ENCODE measurements at places on chromosomes 5 and 9.

DNA sequence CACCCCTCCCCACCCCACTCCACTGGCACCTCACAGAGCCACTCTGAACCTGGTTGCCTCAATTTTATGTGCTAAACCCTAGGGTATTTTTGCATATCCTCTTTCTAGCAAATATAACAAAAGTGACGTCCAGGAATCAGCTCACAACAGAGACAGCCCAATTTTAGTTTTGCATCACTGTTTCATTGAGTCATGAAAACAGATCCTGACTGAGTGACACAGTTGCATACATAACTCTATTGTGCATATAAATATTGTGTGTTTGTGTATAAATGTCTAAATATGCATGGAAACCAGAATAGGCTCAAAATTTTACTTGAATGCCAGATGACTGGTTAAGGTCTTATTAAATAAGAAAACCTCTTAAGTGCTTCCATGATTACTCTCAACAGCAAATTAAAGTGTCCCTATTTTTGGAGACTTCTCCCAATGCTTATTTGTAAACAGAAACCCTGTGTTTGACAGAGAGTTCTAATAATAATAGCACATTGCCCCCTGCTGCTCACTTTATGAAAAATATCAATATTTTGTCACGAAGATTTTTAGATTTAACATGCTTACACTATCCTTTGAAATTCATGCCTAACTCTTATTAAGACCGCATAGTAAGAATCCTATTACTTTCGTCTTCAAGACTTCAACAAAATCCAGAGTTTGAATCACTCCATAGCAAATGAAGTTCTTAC is 75.5 kb upstream of the PRRC1 start:
- no peak for DNase-seq

GRCh38 chr9:113543296-113543981 is 79.9 kb downstream of the RGS3 start:
- no peak for DNase-seq

- DNase-seq, result no peak
These were observed 1826.2 kb upstream of the CDH6 start for GRCh38 chr5:29367176-29367833.

DNA sequence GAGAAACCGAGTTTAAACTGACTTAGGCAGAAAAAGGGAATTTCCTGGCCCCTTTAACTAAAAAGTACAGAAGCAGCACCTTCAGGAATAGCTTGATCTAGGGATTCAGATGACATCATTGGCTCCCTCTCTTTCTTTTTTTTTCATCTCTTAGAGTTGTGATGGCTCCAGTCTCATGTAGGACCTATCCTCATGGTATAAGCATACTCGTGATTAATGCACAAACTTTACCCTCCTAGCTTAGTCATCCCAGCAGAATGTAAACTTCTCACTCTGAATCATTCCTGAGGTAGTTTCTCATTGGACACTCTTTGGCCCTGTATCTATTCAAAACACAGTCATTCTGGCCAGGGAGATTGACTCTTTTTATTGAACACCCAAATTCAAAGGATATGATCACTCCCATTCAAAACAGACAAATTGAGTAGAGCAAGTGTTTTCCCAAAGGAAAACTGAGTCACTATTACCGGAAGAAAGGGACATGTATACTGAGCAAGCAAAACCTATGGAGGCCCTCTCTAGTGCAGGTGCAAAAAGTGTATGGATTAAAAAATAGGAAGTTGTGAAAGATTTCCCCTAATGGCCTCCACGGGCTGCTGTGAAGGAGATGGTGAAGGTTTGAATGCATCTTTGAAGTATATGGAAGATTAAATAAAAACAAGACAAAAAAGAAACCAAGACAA is 27.6 kb upstream of the SMIM23 start:
- DNase-seq, result no peak

DNA sequence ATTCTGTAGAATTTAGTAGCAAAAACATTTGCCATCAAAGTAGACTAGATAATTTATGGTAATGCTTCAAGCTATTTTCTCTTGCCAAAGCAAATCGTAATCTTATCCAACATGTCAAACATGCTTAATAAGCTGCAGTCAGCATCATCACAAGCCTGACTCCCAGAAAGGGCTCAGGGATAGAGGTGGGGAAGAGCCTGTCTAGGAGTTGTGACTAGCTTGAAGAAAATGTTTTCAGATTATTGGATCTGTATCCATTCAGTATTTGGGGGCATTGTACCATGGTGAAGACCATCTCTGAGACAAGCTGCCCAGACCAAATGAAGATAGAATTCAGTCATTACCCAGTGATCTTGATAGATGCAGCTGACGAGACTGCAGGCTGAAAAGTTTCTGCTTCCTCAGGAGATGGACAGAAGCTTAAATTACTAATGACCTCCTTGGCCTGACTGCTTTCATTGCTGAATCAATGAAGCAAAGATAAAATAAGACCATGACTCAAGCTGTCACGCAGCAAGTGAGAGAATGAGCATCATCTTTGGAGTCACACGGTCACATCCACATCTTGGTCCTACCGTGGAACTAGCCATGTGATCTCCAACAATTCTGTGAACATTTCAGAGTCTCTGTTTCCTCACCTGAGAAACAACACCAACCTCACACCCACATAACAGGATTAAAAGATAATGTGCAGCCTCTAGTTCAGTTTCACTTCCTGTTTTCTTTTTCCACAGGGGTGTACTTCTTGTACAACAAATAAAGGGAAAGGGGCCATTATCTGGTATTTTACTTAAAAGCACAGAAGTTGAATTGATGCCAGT is 9.4 kb downstream of the ERAP2 start:
- DNase-seq, result peak; percentile 64

GRCh38 chr5:143059355-143059754 is 289.2 kb downstream of the ARHGAP26 start:
- no peak for DNase-seq

DNA sequence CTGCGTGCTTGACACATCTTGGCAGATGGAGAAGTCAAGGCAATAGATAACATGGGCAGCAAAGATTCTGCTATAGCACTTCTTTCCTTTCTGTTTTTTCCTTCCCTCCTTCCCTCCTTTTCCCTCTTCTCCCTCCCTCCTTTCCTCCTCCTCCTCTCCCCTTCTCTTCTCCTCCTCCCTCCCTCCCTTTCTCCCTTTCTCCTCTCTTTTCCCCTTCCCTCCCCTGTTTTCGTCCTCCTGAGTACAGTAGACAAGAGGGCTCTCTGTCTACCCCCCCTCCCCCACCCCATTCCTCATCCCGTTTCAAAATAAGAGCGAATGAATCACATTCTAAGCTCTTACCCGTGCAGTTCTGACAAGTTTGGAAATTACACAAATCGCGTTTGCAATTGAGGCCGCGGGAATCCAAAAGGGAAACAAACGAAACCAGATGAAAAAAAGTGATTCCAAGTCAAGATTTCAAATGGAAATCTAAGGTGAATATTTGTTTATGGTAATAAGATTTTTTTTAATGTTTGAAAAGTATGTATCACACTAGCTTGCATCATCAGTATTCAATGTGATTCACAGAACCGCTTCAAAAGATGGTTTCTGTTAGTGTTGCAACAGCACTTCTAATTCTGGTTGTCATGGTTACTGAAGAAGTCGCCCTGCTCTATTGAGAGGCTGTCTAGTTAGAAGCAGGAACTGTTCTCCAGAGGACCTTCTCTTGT is 1.3 kb downstream of the NIM1K start:
- peak; percentile 65 for DNase-seq

- no peak for DNase-seq
These were observed 159.1 kb downstream of the LRRC70 start for GRCh38 chr5:62737766-62738165.

- no peak for DNase-seq
These were observed 233.7 kb downstream of the ENC1 start for GRCh38 chr5:74406844-74407243.

- no peak for DNase-seq
These were observed 301.7 kb downstream of the MRPS30 start for GRCh38 chr5:45110399-45110798.

DNA sequence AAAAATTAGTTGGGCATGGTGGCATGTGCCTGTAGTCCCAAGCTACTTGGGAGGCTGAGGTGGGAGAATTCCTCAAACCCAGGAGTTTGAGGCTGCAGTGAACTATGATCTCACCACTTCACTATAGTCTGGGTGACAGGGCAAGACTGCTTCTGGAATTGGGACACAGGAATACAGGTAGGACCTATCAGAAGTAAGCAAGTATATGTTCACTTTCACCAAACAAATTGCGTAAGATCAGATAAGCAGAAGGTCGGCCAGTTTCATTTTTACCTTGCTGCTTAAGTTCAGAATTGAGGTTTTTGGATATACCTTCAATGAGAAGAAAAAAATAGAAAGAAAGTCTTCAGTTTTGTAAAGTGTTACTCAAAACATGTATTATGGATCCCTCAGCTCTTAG is 171.7 kb downstream of the MAT2B start:
- DNase-seq, result no peak

DNA sequence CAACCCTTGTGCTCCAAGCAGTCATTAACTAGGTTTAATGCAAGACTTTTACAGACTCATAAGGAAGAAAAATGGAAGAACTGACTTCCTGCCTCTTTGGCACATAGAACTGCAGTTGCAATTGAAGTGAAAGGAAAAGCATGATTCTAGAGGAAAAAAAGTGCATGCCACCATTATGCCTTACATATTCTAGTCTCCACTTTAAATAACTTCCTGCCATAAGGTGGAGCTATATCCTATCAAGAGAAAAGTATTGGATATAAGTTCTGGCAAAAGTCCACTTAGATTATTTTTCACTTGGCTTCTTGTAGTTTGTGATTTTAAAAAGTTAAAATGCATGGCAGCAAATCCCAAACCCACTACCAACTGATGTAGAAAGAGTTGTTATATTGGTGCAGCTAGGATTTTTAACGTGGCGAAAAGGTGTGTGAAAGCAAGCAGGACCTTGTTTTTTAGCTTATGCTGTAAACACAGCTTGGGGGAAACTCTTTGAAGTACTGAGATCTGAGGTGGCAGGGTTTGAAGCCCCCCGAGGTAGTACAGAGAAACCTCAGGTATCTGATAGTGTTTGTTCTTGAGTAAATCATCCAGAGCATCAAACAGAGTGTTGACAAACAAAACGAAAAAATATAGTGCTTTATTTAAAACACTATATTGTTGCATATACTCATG is 117.9 kb downstream of the ANXA1 start:
- DNase-seq, result no peak

- DNase-seq, result no peak
These were observed 170.4 kb downstream of the HINT1 start for GRCh38 chr5:130994496-130995253.

GRCh38 chr9:7176561-7176960 is 418.8 kb downstream of the KDM4C start:
- no peak for DNase-seq

GRCh38 chr5:147481874-147482705 is 27.8 kb downstream of the DPYSL3 start:
- no peak for DNase-seq

- no peak for DNase-seq
These were observed 42.0 kb downstream of the SSBP2 start for GRCh38 chr5:81708889-81709288.

GRCh38 chr5:130066644-130067043 is 162.4 kb downstream of the CHSY3 start:
- no peak for DNase-seq

DNA sequence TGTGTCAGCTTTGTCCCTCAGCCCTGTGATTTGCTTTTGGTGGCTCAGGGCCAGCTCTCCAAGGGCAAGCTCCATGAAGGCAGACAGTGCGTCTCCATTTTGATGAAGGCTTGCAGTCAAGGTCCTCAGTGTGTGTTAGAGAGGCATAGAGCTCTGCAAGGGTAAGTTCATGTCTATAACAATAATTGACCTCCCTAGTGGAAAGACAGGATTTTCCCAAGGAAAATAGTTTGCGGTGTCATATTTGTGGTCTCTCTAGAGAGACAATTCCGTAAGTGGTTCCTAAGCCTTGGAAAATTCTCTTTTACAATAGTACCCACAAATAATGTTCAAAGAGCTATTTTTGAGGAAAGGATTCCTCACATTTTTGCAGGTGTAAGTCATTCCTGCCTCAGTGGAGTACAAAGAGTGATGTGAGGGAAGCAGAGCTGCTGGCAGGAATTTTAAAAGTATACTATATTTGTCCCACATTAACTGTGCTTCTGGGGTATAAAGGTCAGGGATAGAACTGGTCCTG is 40.2 kb downstream of the SLC1A3 start:
- no peak for DNase-seq

DNA sequence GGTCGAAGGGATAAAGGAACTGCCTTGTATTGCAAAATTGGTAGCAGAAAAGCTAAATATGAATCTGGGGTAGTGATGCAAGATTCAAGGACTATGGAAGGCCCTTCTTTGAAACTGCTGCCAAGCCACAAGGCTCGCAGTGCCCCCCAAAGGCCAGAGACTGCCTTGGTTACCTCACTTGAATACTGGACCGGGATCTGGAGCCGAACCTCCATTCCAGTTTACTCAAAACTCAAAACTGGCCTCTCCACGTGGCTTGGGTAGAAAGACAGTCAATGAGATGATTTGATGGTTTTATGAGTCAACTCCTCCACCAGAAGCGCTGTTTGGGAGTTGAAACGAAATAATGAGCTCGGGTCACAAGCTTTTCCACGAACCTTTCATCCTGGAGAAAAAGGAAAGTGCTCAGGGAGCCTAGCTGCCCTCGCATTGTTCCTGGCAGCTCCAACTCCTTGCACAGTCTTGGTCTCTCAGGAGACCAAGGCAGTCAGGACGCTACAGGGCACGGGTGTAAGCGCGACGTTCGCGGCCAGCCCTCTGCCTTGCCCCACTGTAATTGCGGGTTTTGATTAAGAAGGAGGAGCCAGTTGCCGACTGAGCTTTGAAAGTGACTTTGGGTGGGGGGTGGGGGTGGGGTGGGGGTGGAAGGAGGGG is 2.8 kb downstream of the ST8SIA4 start:
- DNase-seq, result peak; percentile 55

DNA sequence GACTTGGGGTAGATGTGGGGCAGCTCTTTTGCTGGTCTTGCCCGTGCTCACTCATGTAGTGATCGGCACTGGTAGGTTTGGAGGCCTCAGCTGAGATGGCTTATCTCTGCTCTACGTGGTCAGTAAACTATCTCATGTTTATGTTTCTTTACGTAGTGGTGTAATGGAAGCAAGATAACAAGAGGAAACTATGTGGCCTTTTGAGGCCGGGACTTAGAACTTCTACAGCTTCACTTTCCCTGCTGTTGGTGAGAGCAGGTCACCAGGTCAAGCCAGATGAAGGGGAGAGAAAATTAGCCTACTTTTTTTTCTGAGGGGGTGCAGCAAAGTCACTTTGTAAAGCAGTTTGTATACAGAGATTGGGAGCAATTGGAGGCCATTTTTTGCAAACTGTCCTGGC is 8.5 kb downstream of the FOCAD start:
- no peak for DNase-seq

DNA sequence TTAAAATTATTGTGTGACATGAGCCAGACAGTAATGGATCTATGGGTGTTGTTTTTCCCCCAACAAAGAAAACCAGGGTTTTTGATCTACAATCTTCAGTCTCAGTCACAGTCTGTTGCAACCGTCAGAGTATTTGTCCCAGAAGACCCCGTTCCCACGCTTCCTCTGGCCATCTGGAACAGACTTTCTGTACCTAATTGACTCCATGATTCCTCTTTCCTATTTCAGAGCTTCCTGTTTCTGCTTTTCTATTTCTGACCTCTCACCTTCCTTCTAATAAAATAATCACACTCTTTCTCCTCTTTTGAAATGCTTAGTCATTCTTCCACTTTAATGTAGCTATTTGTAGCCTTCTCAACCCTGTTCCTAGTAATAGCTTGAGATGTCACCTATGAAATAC is 1044.8 kb downstream of the DTWD2 start:
- no peak for DNase-seq

- DNase-seq, result no peak
These were observed 52.4 kb downstream of the FANCC start for GRCh38 chr9:95264954-95265615.
